ENCODE measurements at places on chromosomes 12 and 14.

DNA sequence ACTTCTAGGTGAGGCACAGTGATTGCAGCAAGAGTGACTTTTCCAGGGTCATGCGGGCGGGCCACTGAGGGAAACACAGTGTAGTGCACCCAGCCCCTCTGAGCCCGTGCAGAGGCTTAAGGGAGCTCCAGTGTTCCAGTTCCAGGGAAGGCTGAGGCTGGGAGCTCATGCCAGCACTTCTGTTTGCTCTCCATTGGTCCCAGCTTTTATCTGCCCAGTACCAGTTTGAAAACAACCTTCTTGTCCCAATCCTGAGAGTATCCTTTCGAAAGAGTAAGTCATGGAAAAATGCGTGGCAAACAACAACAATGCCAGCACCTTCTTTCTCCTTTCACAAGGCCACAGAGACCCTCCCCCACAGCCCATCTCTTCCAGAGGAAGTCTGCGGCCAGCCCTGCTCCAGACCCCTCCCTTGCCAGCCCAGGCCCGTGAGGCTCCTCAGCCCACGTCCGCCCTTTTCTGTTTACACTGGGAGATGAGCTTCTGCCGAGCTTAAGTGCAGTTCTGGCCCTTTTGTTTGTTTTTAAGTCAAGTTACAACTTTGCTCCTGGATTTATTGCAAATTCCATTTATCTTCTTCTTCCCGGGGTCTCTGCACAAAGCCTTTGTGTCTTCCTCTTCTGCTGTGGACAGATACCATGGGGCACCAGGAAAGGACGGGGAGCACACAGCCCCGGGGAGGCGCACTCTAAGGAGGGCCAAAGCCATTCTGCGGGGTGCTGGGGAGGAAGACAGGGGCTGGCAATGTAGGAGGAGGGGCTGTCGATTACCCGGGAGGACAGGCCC, 185.6 kb downstream of the ZFP36L1 start:
- DNase-seq, result no peak

- DNase-seq, result no peak
Measured at GRCh38 chr12:119239040-119239439, 60.3 kb downstream of the HSPB8 start.

- peak; percentile 45 for DNase-seq
Measured at GRCh38 chr14:91098591-91098990, 15.3 kb upstream of the DGLUCY start.

GRCh38 chr12:52656616-52657015, 4.6 kb upstream of the KRT2 start:
- DNase-seq, result no peak

DNA sequence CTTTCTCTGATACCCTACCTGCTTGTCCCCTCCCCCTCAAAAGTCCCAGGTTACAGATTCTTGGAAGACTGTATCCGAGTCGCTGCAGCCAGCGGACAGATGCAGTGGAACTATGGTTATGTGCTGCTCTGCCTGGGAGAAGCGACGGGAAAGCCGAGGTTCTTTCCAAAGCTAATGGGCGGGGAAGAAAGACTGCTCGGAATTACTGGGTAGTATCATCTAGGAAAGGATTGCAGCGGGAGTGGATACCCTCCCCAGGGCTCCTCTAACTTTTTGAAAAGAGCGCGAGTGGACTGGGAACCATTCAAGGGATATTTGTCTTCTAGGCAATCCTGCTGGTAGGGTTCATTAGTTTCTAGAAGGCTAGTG, 1.4 kb downstream of the PTHLH start:
- DNase-seq, result no peak

GRCh38 chr12:123967121-123967586, 5.5 kb downstream of the CCDC92 start:
- no peak for DNase-seq

DNA sequence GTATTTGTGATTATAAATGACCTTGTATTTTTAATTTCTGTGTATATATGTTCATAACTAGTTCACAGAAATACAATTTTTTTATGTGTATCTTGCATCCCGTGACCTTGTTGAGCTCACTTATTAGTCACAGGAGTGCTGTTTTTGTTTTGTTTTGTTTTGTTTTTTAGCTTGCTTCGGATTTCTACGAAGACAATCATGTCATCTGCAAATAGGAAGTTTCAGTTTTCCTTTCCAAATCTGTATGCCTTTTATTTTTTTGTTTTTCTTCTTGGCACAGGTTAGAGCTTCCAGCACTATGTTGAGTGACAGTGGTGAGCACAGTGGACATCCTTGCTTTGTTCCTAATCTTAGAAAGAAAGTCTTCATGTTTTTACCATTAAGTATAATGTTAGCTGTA, 229.2 kb upstream of the GARIN6 start:
- DNase-seq, result no peak

DNA sequence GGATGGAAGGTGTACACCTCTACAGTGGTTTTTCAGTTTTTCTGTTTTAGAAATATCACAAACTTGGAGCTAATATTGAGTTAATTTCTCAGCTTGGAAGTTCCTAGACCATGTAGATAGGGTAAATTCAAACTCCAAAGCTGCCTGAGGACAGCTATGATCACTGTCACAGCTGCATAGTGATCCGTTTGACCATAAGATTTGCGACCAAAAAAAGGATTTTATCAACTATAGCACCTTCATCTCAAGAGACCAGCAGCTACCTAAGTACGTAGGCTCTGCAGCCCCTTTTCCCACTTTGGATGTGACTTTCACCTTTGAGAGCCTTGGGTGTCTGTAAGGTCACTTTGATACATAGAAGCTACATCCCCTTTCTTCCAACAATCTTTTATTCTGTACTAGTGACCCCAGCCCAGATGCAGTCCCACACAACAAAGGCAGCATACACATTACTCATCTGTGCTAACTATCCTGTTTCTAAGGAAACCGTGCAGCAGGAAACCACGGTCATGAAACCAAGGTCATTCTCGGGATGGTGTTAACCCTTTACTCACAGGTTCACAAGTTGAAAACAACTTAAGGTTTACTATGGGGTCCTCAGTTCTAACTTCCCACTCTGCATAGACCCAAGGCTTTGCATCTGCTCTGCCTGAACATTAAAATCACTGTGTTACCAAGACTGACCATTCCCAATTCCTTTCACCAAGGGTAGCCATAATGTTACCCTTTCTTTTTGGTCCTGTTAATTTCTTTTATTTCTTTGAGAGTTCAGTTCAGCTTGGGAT, 75.4 kb downstream of the IFT81 start:
- DNase-seq, result peak; percentile 65

DNA sequence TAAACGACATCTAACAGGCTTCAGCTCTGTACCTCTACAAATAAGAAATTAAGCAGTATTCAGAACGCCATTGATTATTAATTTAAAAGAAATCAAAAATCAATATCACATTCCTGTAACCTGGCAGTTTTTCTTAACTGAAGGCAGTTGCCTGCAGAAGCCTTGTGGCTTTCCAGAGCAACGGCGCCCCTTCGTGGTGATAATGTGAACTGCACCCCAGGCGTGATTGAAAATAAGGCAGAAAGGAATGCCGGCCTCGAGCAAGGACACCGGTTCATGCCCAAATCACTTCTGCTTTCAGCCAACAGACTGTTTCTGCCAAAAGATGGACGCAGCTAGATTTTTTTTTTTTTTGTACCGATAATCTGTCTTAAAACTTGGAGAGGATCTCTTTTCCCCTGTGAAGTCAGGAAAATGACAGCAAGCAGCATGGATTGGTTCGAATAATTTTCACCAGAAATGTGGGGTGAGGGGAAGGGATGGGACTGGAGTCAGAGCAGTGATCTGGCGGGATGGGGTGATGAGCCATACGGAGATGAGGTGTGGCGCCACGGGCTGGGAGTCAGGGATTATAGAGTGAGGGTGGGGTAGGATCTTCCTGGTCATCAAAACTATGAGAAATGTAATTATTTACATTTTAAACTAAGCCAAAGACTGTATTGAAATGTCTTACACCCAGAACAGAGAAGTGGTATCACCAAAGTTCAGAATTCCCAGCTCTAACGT, 473.0 kb downstream of the DPF3 start:
- DNase-seq, result peak; percentile 40

DNA sequence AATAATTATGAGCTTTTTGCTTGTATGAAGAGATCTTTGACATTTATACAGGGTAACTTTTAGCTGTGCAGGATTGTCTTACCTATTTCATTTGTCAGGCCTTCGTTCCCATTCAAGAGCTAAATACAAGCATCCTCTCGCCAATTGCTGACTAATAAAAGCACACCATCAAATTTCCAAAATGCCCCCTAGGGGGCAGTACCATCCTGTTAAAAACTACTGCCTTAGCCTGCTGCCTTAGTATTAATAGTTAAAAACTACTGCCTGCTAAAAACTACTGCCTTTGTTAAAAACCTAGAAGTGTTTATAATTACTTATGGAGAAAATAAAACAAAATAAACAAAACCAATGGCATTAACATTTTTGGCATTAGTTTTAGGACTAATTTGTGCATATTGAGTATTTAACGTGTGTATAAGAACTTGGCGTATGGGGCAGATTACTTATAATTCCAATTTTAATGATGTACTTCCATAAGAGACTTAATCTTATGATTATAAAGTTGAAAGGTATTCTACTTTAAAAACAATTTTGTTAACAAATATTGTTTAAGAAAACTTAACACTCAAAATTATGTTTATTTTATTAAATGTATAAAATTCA, 3.0 kb upstream of the IFI27L2 start:
- DNase-seq, result peak; percentile 59

GRCh38 chr14:98940693-98941437, 331.1 kb downstream of the BCL11B start:
- DNase-seq, result no peak

DNA sequence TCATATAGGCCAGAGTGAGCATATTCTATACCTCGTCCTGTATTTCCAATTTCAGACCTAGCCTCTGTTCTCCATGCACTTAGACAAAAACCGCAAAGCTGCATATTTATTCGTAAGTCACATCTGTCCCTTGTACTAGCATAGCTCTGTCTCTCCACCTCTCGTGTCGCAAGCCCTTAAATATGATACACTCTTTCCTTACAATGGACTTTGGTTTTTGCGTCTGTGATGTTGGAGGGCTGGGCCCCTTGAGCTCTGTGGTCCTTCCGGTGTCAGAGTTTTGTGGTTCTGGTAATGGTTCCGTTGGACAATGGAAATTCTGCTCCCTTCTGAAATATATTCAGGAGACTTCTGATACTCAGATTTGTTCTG, 11.3 kb downstream of the PRKCH start:
- no peak for DNase-seq

GRCh38 chr12:6826734-6827436, 1.3 kb upstream of the P3H3 start:
- DNase-seq, result no peak

DNA sequence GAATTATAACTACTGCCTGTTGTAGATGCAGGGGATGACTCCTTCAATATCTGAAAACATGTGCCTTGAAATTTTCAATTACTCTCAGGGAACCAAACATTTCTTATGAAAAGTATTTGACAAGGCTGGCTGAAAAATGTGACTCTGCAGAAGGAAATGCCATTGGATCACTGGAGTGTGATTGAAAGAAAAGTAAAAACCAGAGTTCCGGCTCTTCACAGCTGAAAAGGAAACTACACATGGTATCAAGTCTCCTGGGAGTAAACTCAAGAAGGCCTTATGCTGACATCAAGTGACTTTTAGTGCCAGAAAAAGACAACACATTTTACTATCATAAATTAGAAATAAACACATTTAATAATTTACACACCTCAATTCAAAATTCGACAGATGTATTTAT, 693.0 kb downstream of the LRFN5 start:
- no peak for DNase-seq

DNA sequence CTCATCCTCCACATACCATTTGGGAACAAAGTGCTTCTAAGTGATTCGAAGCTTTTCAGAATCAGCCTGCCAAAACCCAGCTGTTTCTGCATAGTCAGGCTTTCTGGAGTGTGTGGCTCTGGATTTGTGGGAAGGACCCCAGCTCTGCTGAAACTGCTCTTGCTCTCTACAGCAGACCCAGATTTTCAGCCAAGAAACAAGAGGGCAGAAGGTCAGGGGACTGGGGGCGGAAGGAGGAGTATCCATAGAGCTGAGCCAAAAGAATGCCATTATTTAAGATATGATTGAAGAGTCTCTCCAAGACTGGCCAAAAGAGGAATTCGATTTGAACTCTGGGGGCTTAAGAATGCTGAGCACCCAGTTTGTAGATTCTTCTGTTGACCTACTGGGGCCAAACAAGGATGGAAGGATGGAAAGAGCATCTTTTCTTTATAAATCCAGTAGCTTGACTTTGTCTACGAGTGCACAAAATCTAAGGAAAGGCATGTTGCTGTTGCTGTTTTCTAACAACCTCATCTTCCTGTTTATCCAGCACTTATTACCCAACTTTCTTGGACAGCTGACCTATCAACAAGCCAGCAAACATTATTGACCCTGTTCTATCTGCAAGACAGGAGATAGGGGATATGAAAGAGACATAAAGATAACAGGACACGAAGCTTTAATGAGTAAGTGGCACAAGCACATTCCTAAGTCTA, 29.2 kb downstream of the FBLN5 start:
- no peak for DNase-seq

DNA sequence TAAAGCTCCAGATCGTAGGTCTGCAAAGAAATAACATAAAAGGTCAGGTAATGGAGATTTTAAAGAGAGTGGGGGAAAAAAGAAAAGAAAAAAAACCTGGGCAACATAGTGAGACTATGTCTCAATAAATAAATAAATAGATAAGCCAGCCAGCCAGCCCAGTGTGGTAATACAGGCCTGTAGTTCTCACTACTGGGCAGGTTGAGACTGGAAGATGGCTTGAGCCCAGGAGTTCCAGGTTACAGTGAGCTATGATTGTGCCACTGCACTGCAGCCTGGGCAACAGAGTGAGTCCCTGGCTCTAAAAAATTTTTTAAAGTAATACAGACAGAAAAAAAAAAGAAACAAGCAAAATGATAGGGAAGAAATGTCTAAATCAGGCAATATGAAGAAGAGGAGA, 43.2 kb upstream of the BBS10 start:
- no peak for DNase-seq

DNA sequence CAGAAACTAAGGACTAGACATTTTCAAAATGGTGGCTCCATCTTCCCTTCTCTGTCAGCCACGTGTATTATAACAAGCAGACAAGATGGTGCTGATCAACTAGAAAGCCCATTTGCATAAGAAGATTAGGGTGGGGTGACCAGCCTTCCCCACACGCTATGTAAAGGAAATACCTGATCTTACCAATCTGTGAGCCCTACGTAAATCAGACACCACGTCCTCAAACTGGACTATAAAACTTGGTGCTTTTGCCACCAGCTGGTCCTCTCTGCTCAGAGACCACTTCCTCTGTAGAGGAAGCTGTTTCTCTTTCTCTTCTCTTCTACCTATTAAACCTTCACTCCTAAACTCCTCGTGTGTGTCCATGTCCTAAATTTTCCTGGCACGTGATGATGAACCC, 101.1 kb upstream of the PLEKHG7 start:
- DNase-seq, result no peak

DNA sequence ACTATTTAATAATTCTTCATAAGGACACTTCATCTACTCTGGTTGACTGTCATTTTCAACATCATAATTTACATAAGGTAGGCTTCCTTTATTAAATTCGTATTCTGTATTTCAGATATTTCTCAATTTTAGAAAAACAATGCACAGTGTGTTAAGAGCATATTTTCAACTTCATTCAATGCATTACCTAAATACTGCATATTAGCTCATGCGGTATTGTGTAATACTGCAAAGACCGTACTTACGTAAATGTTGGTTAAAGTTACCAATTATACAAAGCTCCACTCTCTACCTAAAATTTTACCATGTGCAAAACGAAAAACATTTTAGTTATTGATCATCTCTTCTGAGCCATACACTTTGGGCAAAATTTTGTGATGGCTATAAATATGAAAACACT, 62.8 kb downstream of the EXOC5 start:
- no peak for DNase-seq

GRCh38 chr12:90936230-90937005, 18.6 kb downstream of the CCER1 start:
- DNase-seq, result no peak

GRCh38 chr12:72272091-72272661, at the start of gene TRHDE:
TRHDE (plus strand) TSS chr12:72272370; CDS start chr12:72272644, 274 bp downstream.
- no peak for DNase-seq
